ENCODE measurements at places on chromosomes 2 and 18.

DNA sequence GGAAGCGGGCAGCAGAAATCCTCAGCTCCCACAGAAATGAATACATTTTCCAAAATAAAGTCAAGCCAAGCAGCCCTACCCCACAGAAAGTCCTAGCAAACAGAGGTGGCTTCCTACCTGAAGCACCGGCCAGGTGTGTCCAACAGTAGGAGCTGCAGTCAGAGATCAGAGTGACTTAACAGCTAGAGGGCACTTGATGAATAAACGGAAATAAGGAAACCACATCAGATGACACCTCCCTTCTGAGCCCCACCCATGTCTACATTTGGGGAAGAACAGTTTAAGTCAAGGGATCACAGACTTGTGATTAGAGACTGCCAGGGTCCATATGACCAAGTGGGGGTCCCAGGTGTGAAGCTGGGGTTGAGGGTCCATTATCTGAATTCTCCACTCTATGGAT lies at the start of gene CXCR1:
Gene CXCR1, minus strand, starts transcription at position 172 of the 400 bp plus-strand sequence. CDS start 1,751 bp downstream, outside the sequence.
- no peak for DNase-seq

DNA sequence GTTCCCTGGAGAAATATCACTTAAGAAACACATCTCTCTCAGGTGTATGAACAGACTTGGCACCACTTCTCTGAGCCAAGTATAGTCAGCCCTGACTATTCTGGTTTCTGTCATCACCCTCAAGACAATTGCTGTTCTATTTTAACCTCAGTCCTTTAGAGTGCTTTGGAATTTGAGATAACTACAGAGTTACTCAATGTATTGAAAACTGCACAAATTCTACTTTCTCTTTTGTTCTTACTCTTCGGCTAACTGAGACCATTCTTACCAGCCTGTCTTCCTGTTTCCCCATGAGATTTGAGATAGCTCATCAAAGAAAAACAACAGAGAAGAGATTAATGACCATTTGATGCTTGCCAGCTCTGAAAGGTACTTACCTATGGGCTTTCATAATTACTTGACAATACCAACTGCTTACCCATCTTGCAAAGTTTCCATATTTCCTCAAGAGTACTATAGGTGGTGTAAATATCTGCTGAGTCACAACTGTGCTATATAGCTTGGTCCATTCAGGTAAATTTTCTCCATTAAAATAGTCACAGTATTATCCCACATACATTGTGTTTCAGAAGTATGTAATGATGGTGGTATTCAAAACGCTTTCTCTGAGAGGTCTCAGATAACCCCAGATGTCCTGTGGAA lies 467.5 kb upstream of the CHST9 start:
- DNase-seq = no peak

DNA sequence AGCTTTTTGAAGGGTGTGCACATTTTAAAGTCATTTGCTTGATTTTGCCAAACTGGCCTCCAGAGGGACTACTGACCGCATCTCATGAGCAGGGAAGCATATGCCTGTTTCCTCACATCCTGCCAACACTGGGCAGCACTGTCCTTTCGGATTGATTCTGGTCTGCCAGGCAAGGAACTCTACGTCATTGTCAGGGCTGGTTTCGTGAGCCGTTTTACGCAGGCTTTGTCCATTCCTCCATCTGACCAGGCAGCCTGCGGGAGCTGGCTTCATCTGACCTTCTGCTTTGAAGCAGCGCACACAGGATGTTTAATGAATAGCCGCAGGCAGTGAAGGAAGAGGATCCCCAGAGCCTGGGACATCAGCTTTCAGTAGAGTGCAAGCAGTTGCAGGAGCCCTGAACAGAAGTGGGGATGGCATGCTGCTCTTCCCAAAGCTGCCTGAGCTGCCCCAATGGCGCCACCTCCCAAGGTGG lies 46.3 kb upstream of the SEMA4C start:
- no peak for DNase-seq

GRCh38 chr2:18464913-18465312 lies 95.5 kb downstream of the RDH14 start:
- DNase-seq = no peak

- DNase-seq = no peak
These were observed 112.1 kb upstream of the HAAO start for GRCh38 chr2:42904576-42904876.

GRCh38 chr2:128642316-128642715 lies 323.6 kb upstream of the HS6ST1 start:
- DNase-seq = no peak

DNA sequence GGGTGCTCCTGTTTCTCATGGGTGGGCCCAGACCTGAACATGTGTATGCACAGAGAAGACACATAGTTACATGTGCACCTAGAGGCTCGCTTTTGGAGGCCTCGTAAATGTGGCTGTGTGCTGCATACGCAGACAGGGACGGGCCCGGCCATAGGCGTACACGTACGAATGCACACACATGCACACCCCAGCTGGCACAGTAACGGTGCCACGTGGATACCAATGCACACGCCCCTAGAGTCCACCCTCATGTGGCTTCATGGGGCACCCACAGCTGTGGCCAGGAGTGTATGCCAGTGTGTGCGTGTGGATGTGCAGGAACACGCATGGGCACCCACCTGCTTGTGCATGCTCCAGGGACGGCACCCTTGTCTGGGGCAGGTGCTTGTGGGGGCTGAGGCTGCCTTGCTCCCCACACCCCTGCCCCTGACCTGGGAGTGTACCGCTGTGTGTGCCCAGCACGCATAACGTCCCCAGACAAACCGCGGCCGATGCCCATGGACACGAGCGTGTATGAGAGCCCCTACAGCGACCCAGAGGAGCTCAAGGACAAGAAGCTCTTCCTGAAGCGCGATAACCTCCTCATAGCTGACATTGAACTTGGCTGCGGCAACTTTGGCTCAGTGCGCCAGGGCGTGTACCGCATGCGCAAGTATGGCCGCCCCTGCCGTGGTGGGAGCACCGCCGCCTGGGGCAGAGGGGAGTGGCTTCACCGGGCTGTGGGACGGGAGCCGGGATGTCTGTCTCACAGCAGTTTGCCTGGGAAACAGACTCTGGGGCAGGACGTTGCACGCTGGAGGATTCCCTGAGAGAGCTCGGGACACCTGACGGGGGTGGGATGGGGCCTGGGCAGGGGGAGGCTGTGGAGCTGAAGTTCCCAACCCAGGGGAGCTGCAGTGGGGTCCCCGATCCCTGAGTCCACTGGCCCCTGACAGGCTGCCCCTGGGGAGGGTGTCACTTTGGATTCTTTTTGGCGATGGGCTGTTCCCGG lies 21.0 kb downstream of the ZAP70 start:
- no peak for DNase-seq

DNA sequence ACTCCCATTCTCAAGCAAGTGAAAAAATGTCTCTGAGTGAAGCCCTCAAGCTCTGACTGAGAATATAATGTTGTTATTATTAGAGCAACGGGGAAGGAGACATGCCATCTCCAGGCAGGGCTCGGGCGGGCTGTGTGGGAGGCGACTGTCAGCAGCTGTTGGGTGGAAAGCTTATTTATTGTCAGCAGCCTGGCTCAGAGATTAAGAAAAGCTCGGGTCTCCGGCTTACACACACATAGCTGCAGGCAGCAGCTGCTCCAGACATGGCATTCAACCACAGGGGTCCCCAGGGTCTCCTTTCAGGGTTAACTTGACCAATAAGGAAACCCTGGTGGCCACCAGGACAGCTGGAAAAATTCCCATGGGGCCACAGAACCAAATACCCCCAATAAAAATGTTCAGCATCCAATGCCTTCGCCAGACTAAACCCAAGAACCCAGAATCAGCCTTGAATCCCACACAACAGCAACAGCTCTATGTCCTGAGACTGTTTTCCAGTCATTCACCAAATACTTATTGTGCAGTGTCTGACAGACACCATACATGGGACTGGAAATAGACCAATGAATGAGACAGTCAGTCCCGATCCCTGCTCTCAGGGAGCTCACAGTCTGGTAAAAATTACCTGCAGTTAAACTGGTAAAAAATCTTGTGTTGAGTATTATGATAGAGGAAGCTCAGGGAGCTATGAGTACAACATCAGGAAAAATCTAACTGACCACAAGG lies 70.5 kb upstream of the RTN4 start:
- DNase-seq = no peak

DNA sequence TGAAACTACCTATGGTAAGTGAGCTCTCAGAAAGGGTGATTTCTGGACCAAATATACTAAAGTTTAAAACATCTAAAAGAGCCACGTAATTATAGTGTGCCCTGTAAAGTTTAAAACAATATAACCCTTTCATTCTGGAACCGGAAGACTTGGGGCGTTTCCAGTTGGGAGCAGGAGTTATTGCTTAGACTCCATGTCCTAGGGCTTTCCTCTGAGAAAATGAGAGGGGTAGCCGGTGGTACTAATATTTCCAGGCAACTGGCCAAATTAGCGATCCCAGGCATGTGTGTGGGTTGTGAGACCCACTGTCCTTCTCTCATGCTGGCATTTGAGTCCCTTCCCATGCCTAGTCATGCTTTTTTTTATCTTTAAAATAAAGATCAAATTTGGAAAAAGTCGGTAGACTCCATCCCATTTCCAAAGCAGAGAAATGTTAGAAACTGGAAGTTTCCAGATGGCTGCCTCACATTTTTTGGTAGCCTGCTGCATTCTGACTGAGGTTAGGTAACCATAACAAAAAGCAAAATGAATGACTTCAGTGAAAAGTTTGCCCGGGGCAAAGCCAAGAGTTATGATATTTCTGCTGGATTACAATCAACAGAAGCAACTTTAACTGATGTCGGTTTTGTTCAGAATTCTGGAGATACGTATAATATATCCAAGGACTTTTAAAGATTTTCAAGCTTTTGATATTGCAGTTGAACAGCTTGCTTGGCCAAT lies 227.4 kb downstream of the SS18 start:
- DNase-seq = no peak

DNA sequence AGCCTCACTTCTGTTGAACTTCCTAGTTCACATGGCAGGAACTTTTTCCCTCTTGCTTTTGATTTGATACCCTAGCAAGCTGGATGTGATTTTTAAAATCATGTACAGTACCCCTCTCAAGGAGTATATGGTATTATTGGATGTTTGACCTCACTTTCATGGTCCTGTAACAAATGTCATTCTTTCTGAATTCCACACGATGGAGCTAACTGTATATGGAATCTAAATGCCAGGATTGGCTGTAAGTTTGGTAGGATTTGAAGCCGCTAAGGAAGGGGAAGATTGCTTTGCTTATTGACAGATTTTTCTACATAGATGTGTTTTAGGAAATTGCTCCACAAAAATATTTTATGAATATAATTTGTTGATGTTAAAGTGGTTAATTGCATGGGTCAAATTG lies 18.3 kb downstream of the MAIP1 start:
- DNase-seq = no peak

DNA sequence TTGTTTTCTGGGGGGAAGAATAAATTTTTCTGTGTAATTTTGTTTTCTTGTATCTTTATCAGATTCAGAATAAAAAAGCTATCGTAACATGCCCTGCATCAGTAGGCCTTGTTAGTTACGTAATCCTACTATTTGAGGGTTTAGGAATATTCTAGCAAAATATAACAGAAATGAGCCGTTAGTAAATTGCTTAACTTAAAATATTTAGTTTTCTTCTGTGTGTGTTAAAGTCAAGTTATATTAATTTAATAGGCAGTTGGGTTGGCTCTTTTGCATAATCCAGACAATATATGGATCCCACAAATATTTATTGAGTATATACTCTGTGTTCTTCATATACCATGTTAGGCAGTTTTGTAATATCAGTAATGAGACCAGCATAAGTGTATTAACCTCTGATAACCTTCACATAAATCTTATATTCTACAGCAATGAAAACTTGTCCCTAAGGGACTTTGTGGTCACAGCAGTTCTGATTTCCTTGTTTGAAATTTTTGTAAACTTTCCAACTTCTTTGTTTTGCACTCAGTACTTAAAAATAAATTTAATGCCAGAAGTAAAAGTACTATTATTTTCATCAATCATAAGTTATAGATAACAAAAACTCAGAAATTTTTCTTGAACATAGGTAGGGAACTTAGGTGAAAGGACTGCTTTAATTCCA lies 151.9 kb downstream of the FMNL2 start:
- no peak for DNase-seq

DNA sequence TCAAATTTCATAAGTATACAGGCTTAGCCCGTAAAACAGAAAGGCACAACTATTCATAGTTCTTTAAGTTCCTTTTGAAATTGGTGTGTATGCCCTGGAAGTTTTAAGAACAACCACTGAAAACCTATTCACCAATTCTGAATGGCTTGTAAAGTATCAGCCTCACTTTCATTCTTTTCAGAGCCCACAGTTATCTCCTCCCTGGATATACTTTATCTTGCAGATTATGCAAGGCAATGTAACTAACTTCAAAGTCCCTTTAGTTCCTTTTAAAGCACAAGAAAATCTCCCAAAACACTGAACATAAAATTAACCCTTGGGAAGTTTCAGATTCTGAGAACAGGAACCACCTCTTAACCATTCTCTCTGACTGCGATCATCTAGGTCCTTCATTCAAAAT lies 1.1 kb downstream of the STRN start:
- no peak for DNase-seq

- DNase-seq = no peak
These were observed 236.9 kb downstream of the RBM43 start for GRCh38 chr2:151024696-151025251.

DNA sequence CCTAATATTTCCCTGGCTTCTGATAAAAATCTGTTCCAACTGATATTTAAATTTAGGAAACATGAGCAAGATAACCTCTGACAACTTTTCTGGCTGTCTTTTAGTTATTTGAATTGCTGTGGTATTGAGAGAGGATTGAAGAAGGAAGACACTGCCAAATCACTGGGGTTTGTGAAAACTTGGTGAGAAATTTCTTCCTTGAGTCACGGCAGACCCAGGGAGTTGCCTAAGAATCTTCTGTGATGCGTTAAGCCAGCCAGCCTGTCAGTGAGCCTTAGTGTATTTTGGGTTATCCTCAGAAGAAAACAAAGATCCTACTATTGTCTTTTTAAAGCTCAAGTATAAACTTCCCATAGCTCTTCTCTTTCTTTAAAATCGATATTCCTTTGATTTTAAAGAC lies 17.5 kb upstream of the DOK6 start:
- no peak for DNase-seq

DNA sequence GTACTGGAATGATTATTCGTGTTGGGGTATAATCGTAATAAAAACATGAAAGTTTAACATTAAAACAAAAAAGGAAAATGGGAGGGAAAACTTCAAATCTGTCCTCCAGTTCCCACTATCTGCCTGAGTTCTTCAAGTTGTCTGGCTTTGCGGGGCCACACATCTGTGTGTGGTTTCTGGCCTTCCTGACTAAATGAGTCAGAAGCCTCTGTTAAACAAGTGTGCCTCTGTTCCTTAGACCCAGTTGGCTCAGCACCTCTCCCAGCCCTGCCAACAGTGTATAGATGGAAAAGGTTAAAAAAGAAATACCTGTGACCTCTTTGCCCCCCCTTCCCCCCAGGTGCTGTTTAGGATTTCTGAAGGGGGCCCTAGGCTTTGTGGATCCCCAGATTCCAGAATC lies 30.2 kb downstream of the XDH start:
- DNase-seq = no peak

GRCh38 chr2:101197215-101197745 lies 46.1 kb upstream of the TBC1D8 start:
- no peak for DNase-seq

DNA sequence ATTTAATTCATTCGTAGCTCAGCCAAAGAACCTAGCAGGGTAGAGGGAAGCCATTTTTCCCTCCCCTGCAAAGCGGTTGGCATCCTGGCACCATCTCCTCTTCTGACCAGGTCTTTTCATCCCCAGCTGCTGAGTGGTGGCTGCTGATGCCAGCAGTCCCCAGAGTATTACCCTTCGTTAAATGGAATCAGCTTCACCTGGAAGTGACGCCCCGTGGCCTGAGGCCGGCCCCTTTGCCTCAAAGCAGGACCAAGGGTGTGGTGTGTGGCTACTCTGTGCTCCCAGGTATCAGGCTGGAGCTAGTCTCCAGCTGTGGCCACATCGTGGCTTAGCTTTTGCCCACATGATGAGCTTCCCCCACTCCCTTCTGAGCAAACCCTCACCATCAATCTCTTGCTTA lies 12.3 kb upstream of the SP100 start:
- DNase-seq = no peak

Data from activated gamma-delta T cell (primary cell).